T-helper 2 cell (primary cell): ENCODE measurements at places on chromosomes 6 and 20.

- DNase-seq: no peak
Measured at GRCh38 chr6:138597336-138597735, 98.0 kb upstream of the NHSL1 start.

GRCh38 chr20:56422824-56423189, 10.7 kb downstream of the CASS4 start:
- DNase-seq: no peak

GRCh38 chr6:44289726-44290260, 19.5 kb downstream of the TMEM151B start:
- no peak for DNase-seq

DNA sequence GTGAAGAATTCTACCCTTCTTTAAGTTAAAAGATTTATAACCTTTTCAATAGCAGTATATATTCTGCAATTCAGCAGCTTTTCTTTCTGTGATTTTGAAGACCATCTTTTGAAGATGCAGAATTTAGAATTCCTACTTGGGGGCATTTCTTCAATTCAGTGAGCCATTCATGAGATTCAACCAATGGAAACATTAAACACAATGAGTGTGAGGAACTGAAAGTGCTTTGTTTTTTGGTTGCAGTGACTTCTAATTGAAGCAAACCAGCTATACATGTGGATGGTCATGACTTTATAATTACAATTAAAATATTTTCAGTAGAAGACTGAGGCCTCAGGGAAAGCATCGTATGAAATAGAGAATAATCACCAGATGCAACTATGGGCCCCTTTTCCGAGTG, 108.3 kb downstream of the CARMIL1 start:
- DNase-seq: no peak

- DNase-seq: no peak
Measured at GRCh38 chr20:58657262-58657661, 6.2 kb downstream of the STX16 start.

GRCh38 chr6:42511803-42512422, 51.9 kb upstream of the UBR2 start:
- no peak for DNase-seq

- no peak for DNase-seq
Measured at GRCh38 chr6:104418125-104418524, 441.6 kb downstream of the HACE1 start.
